ENCODE measurements at places on chromosomes 3 and 15.

DNA sequence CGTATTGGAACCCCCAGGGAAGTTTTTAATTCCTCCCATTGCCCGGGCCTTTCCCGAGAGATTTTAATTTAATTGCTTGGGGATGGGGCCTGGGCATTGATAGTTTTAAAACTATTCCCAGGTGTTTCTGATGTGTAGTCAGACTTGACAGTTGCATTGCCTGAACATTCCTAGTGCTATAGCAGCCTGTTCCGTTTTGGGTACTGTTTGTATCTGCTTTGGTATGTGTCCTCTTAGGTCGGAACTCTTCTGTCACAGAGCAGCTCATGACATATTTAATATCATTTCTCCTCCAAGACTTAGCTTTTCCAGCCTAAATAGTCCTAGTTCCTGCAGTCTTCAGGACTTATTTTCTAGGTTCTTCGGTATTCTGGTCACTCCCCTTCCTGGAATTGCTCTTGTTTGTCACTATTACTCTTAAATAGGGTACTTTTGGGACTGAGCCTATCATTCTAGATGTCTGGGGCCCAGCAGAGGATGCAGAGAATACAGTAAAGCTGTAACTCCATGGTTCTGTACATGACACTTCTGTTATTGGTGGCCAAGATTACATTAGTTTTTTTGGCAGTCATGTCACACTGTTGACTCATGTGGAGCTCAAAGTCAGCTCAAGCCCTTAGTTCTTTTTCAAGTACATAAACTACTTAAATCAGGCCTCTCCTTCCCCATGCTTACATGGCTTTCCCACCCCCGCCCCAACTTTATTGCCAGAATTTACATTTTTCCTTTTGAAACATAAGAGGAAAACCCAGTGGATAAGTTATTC lies 81.5 kb downstream of the BBX start:
- no peak for DNase-seq

DNA sequence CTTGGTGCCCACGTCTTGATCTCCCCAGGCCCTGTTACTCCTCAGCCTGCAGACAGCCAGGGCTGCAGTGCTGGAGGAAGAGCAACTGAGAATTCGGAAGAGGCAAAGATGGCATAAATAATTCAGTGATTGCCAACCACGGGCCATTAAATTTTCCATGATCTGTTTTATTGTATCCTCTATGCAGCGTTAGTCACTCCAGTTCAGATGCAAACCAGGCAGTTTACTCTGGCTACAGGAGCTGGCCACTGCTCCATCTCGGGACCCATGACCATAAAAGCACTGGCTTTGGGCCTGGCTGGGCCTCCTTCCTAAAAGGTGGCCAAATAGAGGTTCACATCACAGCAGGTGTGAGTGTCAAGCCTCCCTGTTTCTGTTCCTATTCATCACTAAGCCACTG lies 137.6 kb upstream of the TLE3 start:
- DNase-seq = no peak

DNA sequence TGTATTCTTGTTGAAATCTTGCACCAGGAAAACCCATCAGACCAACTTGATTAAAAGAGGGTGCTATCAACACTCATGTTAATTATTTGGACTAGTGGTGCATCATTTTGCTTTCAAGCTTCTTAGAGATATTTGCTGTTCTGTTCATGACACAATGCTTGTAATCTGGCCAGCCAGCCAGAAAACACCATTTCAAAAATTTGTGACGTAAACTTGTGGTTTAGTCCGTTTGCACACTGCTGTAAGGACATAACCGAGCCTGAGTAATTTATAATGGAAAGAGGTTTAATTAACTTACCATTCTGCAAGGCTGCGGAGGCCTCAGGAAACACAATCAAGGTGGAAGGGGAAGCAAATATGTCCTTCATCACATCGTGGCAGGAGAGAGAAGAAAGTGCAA lies 374.3 kb upstream of the TGFBR2 start:
- no peak for DNase-seq

DNA sequence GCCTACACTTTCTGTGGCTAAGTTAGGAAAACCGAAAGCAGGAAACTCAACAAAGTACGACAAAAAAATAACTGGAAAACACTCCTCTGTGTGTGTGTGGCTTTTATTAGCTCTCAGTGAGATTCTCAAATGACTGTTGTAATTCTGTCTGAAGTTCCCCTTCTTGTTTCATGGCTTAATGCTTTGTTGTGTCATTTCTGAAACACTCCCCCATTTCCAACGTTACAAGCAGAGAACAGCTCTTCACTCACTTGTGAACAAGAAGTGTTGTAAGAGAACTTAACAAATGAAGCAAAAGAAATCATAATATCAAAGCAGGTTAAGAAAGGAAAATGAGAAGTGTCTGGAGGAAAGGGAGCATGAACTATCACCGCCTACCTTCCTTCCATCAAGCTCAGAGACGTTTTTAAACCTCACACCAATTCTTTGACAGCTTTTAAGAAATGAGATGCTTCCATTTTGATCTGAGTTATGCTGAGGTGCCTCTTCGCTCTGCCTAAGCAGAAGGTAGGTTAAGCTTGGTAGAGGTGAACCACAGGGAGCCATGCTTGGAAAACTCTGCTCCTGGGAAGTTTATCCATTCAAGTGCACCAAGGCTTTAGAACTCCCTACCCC lies 12.4 kb upstream of the SEC62 start:
- DNase-seq = no peak

- DNase-seq = no peak
Observed at GRCh38 chr15:20341901-20342600, 199.5 kb downstream of the GOLGA6L6 start.

DNA sequence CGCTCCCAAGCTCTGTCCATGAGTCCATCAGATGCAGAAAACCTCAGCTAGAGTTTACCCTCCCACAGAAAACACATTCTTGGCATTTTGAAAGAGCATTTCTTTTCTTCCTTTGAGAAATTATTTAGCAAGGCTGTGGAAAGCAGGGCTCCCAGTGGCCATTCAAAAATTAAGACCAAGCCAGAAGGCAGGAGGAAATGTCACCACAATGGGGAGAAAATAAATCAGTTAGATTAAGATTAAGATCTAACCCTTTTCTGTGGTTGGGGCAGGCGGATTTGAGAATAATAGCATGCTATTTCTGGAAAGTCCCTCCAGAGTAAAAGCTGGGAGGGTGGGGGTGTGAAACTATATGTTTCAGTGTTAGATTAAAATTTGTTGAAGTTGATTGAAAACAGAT lies 20.2 kb downstream of the LRIG1 start:
- DNase-seq = no peak

DNA sequence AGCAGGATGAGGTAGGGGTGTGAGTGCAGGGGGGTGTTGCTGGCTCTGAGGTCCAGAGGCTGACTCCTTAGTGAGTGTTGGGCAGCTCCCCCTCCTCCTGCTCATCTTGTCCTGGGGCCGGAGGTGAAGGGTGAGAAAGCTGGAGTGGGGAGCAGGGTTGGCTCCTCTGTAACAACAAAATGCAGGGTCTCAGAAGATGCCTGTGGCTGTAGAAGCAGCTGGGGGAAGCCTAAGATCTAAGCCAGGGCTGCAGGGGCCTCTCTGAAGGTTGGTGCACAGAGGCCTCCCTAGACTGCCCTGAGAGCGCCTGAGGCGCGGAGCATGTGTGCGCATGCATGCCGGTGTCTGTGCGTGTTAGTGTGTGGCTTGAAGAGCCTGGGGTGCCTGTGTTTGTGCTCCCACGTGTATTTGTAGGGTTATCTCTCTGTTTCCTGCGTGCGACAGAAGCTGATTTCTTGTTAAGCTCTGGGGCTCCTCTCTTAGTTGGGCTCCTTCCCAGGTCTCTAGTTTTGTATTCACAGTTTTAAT lies 5.3 kb upstream of the HDAC11 start:
- no peak for DNase-seq

DNA sequence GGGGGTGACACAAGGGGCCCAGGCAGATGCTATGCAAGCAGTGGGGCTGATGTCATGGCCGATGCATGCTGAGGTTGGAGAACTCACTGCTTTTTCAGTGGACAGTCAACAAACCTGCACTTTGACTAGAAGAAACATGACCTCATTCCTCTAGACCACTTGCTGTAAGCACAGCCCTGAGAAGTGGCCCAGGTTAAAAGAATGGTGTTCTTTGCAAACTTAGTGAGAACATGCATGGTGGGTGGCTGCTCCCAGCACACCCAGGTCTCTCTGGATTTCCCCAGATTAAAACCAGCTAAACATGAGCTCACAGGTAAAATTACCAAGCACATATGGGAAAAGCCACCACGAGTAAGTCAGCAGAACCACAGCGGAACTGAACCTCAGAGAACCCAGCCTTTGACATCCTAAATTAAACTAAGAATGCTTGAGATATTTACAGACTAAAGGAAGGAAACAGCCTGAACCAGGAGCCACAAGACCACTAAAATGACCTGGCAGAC lies 15.5 kb downstream of the DLEC1 start:
- no peak for DNase-seq

DNA sequence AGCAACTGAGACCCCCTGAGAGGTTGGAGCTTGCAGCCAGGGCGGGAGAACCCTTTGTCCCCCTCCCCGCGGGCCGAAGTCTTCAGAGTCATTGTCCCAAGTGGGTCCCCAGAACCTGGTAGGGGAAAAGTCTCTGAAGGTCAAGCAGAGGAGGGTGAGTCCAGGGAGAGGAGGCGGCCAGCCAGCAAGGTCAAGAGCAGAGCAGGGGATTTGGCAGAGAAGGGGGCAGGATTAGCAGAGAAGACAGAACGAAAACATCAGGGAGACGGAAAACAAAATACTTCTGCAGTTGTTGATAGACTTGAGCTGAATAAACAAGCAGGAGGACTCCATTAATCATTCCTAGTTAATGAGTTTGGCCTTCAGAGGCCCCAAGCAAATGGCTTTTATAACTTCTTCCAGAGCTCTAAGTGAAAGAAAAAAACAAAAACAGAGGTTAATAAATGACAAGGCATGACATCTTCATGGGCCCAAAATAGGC lies 66.7 kb downstream of the GRIP2 start:
- DNase-seq = no peak

DNA sequence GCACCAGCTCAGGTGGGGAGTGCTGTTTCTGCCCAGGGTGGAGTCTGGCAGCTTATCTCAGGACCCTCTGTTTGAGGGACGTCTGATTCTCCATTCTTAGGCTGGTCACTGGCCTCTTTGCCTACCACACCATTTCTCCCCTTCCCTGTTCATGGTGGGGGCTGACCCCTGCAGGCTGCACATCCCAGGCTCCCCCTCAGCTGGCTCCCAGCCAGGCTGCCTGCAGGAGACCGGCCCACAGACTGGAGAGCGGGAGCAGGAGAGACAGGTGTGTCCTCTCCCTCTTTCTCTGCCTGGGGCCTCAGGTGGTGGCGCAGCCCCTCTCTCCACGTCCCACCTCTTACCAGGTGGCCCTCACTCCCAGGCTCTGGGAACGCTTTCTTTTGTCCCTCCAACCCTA lies 60.8 kb downstream of the RAB11A start:
- DNase-seq = no peak

DNA sequence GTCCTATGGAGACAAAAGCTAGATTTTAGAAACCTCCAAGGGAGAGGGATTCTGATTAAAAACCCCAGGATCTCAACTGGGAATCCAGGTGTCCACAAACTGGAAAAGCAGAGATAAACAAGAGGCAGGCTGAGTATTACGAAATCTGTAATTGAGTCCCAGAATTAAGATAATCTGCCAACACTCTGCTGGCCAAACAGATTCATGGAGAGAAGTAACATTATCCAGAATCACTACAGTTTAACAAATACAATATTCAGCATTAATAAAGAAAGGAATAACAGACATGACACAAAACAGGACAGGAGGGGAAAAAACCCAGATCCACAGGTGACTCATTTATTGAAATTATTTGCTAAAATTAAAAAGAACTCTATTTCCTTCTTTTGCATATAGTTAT lies 227.2 kb upstream of the NANOGP8 start:
- DNase-seq = no peak

Data from cortex of kidney (tissue), 1 donor.